ENCODE measurements at places on chromosomes 3 and 15.

GRCh38 chr15:63018639-63019038 lies 23.9 kb upstream of the TPM1 start:
- no peak for DNase-seq

GRCh38 chr3:53171064-53171418 lies 10.0 kb downstream of the PRKCD start:
- DNase-seq: no peak

DNA sequence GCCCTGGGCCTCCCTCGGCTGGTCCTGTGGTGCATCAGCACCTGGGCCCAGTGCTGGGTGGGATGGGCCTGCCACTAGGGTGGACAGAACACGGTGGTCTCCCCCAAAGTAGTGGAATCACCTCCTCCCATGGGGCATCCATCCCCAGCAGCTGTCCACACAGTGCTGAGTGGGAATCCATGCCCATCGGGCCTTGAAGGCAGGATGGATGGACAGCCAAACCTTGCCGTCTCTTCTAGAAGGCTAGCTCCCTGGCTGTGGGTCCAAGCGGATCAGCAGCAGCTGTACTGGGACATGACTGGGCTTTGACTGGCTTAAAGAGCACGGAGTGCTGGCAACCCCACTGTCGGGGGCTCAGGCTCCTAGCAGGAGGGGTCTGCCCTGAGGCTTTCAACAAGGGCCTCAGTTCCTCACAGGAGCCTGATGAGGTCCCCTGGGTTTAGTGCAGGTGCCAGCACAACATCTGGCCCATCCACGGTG lies 123.9 kb downstream of the DNAJB8 start:
- no peak for DNase-seq

DNA sequence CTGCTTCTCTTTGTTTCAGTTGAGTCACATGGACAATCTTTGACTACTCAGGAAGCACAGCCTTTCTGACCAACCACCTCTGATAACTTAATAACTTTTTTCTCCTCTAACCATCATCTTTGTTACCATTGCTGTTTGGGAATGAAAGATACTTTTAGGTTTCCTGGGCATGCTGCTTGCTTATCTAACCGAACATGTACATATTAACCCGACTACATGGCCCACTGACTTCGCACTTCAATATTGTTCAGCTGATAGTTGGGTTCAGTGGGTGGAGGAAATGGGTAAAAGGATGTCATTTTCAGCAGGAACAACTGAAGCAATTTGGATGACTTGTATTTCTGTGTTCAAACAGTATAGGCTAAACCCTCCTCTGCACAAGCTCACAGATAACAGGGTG lies 214.3 kb downstream of the SQOR start:
- DNase-seq: no peak

DNA sequence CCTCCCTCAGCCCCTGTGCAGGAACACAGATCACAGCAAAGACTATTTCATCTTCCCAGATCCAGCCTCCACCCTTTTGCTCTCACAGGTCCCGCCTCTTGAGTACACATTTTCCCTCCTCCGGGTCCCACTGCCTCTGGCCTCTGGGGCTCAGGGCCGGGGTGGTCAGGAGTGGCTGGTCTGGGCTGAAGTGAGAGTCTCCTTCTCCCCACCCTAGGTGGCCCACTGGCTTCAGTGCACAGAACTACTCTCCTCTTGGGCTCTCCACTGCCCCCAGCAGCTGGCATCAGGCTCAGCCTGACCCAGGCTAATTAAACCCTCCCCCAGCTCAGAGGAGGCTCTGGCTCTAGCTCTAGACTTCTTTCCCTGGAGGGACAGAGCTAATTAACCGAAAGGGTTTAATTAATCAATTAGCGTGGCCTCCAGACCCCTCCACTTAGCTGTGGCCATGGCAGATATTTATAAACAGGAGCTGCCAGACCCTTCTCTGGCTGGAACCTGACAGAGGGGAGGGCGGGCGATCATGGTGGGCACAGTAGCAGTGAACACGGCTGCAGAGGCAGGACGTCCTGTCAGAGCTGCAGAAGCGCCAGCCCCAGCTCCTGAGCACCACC lies 15.1 kb downstream of the DUSP7 start:
- no peak for DNase-seq

Measured in GM18507 (cell line).